ENCODE measurements at places on chromosomes 11 and 22.

GRCh38 chr11:66557733-66558326, 10.6 kb downstream of the CTSF start:
- no peak for DNase-seq

DNA sequence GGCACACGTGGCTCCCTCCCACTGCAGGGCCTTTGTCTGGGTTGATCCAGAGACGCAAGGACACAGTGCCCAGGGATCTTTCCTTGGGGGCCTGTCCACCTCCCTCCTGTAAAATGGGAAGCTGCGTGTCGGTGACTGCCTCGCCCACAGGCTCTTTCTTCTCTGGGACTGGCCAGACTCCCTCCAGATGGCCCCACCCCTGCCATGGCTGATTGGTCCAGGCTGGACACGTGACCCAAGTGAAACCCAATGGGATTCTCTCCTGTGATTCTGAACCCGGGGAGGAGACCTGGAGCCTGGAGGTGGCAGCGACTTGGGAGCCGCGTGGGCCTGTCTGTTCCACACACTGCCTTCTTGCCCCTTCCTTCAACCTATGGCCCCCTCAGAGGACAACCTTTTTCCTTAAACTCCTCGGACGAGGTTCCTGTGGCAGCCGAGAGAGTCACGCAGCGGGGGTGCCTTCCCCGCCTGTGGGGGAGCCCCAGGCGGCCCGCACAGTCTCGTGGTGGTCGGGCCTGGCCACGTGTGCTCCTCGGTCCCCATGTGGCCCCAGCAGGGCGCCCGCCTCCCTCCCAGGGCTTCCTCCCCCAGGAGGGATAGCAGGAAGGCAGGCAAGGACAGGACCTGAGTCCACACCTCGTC, 12.4 kb upstream of the MPPED1 start:
- DNase-seq, result no peak

DNA sequence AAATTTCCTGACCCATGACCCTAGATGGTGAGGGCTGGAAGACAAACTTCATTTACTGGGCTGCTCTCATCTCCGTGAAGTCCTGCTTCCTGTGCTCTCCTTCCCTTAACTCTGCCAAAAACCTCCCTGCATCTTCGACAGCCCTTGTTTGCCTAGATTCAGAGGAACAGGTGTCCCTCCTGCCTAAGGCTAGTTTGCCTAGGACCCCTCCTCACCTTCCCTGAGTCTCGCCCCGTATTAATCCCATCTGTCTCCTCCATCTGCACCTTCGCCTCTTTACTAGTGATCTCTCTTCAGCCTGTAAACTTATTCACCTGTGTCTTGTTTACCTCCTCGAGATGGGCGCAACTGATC, 33.1 kb downstream of the EIF3F start:
- no peak for DNase-seq

GRCh38 chr11:75011357-75011756, 22.6 kb downstream of the NEU3 start:
- no peak for DNase-seq

DNA sequence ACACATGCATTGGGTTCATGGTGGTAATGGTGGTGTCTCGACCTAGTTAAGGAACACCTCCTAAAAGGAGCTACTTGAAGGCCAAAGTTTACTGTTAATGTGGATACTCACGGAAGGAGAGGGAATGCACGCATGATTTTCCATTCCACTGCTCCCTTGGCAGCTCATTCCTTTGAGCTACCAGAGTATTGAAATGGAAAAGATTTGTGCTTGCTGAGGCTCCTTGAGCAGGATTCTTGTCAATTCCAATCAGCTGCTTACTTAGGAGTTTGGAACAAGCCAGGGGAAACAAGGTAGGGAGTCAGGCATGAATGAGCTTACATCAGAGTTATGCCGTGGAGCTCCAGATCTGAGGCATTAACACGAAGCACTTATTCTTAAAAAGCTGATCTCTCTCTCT, 108.8 kb downstream of the GRIA4 start:
- peak; percentile 18 for DNase-seq

DNA sequence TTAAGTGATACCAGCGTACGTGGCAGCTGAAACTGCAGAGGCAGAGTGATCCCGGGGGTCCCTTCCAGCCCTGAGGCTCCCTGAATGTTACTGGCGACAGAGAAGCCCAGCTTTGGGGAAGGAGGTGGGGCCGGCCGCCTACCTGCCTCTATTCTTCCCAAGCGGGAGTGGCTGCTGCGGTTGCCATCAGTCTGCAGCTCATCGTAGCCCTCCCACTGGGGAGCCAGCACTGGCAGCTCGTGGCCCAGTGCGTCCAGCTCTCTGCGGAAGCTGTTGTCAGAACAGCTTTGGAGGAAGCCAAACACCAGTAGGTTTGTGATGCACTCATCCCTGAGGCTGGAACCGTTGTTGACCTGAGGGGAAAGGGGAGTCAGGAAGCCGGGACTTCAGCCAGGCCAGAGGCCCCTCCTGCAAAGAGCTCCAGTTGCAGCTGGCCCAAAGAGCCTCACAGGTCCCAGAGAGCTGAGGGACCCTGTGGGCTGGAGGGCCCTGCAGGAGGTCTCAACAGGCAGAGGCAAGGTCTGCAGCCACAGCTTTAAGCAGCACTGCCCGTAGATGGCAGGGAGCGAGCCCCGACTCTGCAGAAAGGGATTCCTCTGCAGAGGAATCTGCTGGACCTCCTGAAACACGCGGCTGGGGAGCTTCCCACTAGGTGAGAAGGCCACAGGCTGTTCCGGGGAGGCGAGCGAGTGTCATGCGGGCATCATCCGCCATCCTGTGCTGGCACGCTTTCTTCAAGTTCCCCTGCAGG, 30.4 kb downstream of the BID start:
- DNase-seq, result peak; percentile 40

DNA sequence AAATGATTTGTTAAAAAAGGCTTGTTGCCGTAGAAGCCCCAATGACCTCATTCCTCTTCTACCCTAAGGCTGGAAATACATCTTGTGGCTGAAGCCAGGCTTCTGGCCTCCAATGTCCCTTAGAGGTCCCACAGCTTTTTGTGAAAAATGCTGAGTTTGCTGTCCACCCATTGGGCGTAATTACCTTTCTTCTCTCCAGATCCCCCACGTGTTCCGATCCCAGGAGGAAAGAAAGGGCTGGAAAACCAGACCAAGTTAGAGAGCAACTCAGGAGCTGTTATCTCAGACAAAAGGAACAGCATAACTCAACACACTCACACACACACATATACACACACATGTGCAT, 154.2 kb downstream of the MIAT start:
- DNase-seq, result no peak

DNA sequence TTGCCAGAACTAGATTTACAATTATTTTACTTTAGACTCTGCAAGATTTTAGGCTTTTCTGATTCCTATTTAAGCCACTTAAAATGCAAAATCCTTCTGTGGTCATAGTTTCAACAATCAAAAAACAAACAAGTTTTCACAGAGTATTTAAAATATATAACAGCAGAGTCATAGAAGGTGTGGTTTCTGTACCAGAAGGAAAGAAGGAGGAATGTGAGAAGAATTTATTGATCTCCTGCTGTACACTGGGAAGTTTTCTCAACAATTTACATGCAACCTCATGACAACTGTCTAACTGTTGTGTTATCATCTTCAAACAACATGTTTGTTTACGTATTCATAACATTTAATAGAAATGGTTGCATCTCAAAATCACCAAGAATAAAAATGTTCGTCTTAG, 102.3 kb upstream of the CEP126 start:
- DNase-seq, result no peak

GRCh38 chr22:39926753-39927152, 25.9 kb downstream of the GRAP2 start:
- DNase-seq, result no peak

DNA sequence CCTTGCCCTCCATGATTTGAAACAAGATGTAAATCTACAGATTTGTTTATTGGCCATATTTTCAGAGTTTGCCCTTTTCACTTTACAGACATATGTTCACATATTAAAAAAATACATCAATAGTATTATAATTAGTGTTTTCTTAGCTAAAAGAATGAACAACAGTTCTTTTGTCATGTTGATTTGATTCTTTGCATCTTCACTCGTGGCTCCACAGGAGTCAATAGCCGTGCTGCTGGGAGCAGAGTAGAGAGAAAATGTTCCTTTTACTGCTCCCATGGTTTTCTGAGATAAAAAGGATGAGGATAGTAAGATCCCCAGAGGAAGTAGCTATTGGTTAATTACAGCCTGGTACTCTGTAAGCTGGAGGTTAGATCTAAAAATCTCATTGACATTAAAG, 151.2 kb downstream of the PGR start:
- DNase-seq, result no peak

DNA sequence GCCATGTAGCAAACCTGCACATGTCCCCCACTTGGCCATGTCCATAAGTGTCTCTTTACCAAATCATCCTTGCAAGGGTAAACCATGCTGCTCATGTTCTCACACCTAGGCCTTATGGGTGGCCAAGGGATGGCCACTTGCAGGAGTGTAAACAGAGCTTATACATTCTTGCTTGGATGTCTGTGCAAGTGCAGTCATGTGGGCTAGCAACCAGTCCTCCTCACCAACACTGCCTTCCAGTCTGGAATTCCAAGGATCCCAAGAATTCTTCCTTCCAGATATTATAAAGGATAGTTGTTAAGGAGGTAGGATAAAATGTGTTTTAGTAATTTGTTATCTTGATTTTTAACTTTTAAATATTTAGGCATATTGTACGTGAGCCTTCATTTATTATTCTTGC, 47.8 kb upstream of the OR5P2 start:
- no peak for DNase-seq

GRCh38 chr11:47393163-47394049, 15.0 kb upstream of the SLC39A13 start:
- peak; percentile 69 for DNase-seq

DNA sequence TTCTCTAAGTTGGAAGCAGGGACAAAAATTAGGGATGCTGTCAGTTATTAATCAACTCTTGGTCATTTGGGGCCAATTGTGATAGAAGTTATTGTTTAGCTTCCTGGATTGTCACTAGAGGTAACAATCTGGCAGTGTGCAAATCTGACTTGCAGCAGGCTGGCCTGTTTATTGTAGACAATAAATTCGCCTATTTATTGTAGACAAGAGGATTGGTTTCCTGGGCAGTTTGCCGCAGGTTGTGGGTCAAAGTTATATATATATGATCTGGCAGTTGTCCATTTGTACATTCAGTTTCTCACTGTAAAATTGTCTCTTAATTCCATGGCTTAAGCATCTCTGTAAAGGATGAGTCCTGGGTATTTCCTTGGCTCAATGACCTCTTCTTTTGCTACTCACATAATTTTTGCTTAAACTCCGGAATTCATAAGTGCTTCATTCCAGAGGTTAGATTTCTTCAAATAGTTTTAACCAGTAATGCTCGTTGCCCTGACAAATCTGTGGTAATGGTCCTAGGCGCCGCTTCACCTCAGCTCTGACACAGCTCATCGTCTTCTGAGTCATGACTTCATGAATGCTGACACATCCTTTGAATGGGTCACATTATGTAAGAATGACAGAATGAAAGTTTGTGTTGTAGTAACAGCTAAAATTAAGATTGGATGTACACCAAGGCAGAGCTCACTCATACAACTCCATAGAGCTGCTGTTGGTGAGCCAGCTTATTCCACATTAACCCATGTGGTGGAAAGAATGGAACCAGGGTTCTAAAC, 7.8 kb upstream of the MMP3 start:
- DNase-seq, result peak; percentile 62

GRCh38 chr11:2651054-2651617, 48.7 kb downstream of the KCNQ1OT1 start:
- DNase-seq, result no peak

GRCh38 chr22:48407256-48407955, 1420.3 kb downstream of the BRD1 start:
- no peak for DNase-seq

GRCh38 chr11:30342736-30343166, 19.8 kb downstream of the ARL14EP start:
- DNase-seq, result no peak

DNA sequence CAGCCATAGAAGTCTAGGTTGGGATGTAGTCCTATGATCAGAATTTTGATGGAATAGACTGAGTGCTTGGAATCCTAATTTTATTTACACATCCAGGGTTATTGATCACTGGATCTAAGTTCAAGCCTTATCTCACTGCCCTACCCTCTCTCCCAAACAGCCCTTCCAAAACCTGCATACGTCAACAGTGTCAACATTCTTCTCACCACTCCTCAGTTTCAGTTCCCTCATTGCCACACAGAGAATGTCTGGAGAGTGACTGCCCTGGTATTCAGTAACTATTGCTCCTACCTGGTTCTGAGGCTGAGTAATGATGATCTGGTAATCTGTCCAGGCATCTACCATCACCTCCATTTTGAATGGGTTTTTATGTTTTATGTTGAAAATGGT, 60.0 kb downstream of the GLYATL1 start:
- no peak for DNase-seq

DNA sequence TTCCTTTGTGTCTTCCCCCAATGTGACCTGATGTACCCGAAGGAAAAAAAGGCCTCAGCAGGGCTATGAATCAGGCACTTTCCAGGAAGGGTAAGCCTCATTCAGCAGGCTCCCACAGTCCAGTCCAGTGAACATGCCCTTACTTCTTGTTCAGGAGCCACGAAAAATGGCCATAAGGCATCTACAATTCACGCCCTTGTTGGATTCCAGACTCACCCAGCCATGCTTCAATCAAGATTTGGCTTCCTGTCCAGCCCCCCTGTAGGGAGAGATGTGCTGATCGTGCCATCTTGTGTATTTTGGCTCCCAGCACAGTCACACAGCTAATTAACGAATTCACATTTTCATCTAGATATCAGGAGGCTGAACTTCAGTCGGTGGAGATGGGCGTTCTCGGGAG, 9.9 kb upstream of the KCNJ5 start:
- no peak for DNase-seq

DNA sequence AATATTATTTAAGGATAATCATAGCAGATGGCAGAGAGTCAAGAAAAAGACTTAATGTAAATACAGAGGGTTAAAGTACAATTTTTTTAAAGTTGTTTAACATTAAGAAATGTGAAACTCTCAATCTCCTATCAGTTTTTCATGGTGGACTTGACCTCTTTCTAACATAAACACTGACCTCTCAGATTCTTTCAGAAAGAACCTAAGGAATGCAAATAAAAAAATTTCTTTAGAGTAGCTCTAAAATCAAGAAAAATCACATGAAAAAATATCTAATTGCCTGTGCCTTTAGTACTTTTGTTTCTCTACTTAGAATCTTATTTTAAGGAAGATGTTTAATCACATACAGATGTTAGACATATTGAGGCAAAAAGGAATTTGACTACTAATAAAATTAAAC, 12.9 kb downstream of the RNF141 start:
- DNase-seq, result peak; percentile 66

DNA sequence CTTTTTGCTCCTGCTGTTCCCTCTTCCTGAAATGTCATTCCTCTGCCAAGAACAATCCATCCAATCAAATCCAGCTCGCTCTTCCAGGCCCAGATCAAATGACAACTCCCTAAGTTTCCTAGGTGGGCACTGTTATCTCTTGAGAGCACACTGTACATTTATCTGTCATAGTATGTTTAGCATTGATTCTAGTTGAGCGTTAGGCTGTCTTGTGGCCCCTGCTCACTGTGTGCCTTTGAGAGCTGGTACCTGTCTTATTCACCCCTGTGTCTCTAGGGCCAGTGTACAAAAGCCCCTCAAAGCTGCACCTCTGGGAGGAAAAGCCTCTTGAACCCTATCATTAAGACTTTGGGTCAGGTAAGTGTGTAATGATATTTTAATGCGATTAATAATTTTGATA, 7.1 kb upstream of the LMO2 start:
- no peak for DNase-seq

GRCh38 chr22:46430961-46431838, 95.7 kb downstream of the TRMU start:
- no peak for DNase-seq

- DNase-seq, result peak; percentile 59
Observed at GRCh38 chr11:9003573-9004182, at the start of gene NRIP3. TSS of gene NRIP3 (minus strand) at chr11:9004001. CDS start at chr11:9003935, 66 bp downstream.
